ENCODE measurements at places on chromosomes 5 and 9.

DNA sequence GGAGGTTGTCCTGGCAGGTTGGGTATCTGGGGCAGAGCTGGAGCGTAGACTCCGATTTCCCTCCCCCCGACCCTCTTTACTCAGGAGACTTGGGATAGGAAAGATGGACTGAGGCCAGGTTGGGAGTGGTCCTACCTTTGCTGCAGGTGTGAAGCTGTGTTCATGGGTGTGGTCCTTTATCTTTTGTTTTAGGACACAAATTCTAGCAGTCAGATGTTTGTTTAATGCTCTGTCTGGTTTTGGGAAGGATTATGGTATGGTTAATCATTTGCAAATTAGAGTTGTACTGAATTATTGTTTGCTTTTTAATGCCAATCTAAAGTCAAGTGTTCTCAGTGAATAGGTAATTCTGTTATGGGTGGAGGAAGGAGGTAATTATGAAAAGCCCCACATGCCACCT, 14.1 kb upstream of the FAM120AOS start:
- DNase-seq, result no peak

- DNase-seq, result no peak
Measured at GRCh38 chr9:89340332-89340731, 22.0 kb downstream of the SECISBP2 start.

- DNase-seq, result no peak
Measured at GRCh38 chr5:96628406-96628805, 33.8 kb upstream of the CAST start.

DNA sequence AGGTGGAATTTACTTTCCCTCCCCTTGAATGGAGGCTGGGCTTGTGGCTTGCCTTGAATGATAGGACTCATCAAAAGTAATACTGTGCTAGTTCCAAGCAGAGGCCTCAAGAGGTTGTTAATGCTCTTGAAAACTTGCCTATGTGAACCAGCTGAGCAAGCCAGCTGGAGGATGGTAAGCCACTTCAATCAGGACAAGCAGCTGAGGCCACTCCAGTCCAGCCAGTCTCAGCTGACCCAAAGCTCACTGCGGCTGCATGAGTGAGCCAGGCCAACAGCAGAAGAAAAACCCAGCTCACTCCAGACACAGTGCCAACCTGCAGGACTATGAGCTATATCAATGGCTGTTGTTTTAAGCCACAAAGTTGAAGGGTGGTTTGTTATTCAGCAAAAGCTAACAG, 182.8 kb downstream of the MCTP1 start:
- DNase-seq, result no peak

DNA sequence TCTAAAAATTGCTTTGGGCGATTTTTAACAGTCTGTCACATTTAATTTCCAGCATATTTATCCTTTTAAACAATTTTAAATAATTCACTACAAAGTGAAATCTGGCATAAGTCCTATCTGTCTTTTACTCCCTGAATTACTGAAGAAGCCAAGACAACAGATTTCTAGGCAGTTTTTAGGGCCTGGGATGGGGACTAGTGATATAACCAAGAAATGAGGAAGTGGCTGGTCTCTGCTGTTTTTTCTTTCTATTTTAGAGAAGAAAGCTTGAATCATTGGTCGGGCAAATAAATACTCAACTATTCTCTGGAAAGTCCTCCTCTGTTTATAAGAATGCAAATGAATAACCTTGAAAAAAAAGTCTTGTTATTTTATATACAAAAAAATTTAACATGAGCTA, 79.7 kb upstream of the SSBP2 start:
- no peak for DNase-seq

- no peak for DNase-seq
Measured at GRCh38 chr9:137634016-137634415, 15.2 kb downstream of the EHMT1 start.

DNA sequence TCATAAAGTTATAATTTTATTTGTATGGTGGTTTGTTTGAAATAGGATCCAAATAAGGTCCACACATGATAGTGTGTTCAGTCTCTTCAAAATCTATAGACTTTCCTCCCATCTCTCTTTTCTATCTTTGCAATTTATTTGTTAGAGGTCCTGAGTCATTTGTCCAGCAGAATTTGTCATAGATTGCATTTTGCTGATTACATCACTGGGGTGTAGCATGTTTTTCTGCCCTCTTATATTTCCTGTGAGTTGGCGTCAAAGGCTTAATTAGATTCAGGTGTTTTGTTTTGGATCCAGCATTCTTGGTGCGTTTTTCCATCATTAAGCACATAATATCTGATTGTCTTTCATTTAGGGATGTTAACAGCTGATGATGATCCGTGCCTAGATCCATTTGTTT, 15.0 kb downstream of the CYFIP2 start:
- no peak for DNase-seq

Measured in 8988T (cell line).